ENCODE measurements at places on chromosomes 1 and 21. TPM values are rescaled to one million over a fixed set of nuclear protein-coding genes. Genes with fewer than 3 reads are reported as not detected.

AMY2B gene
- 5.8 TPM for total RNA-seq

C1orf232 gene
- not detected for total RNA-seq

LCE1A gene
- not detected for total RNA-seq

DRAXIN gene
- total RNA-seq = 0.17 TPM

SEMA4A gene
- 1.8 TPM for total RNA-seq

SIK1 gene
- 0.33 TPM for total RNA-seq

LAMC1 gene
- total RNA-seq = 539 TPM

FABP3 gene
- total RNA-seq = 109 TPM

LIPI gene
- total RNA-seq = not detected

ECE1 gene
- total RNA-seq = 136 TPM

CNKSR1 gene
- 0.17 TPM for total RNA-seq

OR2AK2 gene
- not detected for total RNA-seq

GJA4 gene
- total RNA-seq = 0.15 TPM

INAVA gene
- not detected for total RNA-seq

ZNF648 gene
- total RNA-seq = not detected

NFIA gene
- total RNA-seq = 7.6 TPM

ZNF593 gene
- total RNA-seq = 15.3 TPM

PADI3 gene
- total RNA-seq = not detected

NGF gene
- 10.1 TPM for total RNA-seq

FAM110D gene
- not detected for total RNA-seq

DPT gene
- 1.8 TPM for total RNA-seq

SLC25A24 gene
- 42.3 TPM for total RNA-seq

DYRK3 gene
- 31.7 TPM for total RNA-seq

MCOLN2 gene
- 3.5 TPM for total RNA-seq

CFAP45 gene
- 1.0 TPM for total RNA-seq

FALEC gene
- not detected for total RNA-seq

MTHFR gene
- total RNA-seq = 75.1 TPM

S100A7 gene
- total RNA-seq = not detected
